Activated CD4-positive, alpha-beta memory T cell treated with anti-CD3 and anti-CD28 coated beads for 36 hours (primary cell): ENCODE measurements at places on chromosomes 1 and 21.

DNA sequence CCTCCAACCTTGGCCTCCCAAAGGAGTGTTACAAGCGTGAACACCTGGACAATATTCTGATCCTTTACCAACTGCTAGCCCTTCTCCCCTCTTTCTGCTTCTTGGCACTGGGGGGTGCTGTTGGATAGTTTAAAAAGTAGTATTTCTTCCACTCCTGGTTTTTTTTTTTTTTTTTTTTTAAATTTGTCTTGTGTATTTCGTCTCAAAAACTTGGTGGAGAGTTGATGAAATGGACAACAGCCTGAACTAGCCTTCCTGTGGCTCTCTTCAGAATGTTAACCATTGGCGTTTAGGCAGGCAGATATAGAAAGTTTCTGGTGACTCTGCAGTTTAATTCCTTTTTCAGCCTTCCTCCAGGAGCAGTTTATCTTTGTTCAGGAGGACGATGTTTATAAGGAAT, 69.7 kb upstream of the USP24 start:
- peak; percentile 24 for DNase-seq

- DNase-seq: no peak
Observed at GRCh38 chr1:49197081-49197480, 420.4 kb upstream of the BEND5 start.

- no peak for DNase-seq
Observed at GRCh38 chr1:225319871-225320270, 108.0 kb downstream of the LBR start.

DNA sequence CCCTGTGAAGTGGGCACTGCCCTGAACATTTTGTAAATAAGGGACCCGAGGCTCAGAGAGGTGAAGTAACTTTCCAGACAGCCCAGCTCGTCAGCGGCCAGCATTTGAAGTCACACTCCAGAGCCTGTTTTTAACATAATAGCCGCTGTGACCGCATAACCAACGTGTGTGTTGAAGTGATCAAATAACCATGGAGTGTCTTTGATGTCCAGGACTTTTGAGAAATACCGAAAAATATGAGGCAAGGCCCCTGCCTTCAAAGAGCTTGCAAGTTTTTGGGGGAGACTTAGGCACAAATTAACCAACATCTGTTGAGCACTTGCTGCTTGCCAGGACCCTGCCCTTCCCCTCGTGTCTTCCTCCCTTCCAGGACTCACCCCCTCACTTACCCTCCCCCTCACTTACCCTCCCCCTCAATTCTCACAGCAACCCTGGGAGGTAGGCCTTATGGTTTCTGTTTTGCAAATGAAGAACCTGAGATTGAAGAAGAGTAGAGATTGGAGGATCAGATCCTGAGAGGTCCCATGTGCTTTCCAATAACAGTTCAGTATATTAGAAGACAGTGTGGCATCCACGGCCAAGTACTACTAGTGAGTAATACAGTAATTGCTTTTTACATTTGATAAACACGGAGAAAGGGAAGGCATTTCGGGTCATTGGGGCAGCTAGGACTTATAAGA, 1.3 kb upstream of the SLC16A1 start:
- DNase-seq: peak; percentile 75

- DNase-seq: no peak
Observed at GRCh38 chr1:34612091-34612827, 142.6 kb upstream of the GJB5 start.

DNA sequence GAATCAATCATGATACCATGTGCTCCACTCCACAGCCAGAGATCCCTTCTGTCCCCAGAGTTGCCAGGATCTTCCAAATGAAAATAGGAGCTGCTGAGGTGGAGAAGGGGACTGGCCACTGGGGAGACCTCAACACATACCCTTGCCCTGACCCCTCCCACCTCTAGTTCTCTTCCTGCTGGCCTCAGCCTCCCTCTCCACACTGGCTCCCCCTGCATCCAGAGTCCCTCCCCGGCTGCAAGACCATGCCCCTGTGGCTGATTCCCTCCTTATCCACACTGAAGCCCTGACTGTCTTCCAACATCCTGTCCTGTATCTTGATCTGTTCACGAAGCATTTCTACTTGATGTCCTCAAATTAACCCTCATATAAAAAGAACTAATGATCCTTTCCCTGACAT, 21.1 kb upstream of the CDK18 start:
- no peak for DNase-seq

DNA sequence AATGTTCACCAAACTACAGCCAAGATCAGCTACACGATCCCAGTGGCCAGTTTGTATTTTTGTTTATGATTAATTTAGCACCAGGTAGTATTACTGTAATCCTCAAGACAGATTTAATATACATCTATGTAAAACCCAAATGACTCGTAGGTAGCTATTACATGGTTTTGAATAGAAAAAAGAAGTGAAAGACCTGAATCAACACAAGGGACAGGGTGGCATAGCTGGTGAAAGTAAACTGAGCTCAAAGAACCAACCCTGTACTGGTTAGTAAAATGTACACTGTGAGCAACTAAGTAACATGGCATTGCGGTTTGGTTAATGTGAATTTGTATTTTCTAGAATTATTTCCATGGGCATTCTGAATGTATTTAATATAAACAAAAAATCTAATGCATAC, 8.8 kb downstream of the GPATCH2 start:
- DNase-seq: no peak

- no peak for DNase-seq
Observed at GRCh38 chr1:54813485-54814125, 12.5 kb upstream of the TTC22 start.

GRCh38 chr1:115145226-115145625, 55.9 kb upstream of the TSPAN2 start:
- no peak for DNase-seq

GRCh38 chr1:89675677-89676076, 42.8 kb downstream of the LRRC8C start:
- no peak for DNase-seq

DNA sequence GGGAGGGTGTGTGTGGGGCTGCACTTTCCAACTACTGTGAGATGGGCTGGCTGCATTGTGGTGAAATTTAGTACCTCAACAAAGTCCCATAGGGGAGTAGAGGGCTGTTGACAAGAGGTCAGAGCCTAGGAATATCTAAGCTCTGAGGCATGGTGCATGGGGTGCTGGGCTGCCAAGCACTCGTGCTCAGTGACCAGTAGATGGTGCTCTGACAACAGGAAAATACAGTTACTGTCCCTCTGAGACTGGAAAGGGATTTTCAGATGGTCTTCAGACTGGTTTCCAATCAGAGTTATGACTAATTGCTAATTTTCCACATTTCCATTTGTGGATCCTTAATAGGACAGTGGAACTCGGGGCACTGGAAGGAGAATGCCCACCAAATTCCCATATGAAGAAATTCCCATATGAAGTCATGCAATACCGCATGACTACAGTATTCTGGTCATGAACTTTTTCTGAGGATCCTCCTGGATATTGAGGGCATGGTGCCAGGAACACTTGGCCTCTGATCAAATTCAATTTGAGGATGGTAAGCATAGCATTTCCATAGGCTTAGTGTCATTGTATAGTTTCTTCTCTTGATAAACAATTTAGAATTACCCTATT, 4.1 kb upstream of the CACNA1E start:
- DNase-seq: peak; percentile 35

DNA sequence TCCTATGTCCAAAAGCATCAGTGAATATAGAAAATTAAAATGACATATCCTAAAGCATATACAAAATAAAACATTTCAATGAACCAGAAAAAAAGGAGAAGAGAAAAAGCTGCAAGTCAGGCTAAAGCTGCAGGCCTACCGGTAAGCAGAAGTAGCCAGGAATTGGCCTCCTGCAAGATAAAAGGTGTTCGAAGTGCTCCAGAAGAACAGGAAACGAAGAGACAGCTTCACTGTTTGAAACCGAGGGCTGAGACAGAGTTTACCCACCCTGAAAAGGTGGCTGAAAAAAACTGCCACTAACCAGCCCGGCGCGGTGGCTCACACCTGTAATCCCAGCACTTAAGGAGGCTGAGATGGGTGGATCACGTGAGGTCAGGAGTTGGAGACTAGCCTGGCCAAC, 37.4 kb downstream of the NSL1 start:
- DNase-seq: peak; percentile 27

DNA sequence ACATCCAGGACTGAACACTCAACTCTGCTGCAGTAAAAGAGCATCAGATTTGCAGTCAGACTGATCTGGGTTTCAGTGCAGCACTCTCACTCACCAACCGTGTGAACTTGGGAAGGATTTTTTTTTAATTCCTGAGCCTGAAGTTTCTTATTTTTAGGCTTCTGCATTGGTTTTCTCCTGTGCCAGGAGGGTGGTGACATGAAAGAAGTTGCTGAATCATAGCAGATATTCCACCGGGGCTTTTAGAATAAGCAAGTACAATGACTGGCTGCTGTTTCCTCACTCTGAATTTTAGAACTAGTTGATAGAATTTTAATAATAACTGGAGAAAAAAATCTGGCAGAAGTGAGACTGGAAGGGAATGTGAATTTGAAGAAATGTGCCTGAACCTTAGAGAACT, 11.6 kb downstream of the ADAM30 start:
- DNase-seq: no peak

DNA sequence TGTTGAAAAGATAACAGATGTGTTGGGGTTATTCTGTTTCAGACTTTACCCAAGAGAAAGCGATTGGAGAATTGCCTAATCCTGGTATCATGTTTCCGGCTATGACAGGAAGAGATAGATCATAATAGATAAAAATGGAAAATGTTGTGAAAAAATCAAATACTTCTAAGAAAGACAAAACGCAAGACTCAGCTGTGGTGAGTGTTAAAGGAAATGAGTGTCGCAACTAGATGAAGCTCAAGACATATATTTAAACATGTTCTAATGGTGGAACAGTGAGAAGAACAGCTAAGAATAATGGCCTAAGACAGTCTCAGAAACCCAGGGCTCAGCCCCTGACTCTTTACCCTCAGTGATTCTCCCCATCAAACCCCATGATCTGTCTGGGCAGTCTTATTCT, 426.7 kb upstream of the RUNX1 start:
- no peak for DNase-seq

DNA sequence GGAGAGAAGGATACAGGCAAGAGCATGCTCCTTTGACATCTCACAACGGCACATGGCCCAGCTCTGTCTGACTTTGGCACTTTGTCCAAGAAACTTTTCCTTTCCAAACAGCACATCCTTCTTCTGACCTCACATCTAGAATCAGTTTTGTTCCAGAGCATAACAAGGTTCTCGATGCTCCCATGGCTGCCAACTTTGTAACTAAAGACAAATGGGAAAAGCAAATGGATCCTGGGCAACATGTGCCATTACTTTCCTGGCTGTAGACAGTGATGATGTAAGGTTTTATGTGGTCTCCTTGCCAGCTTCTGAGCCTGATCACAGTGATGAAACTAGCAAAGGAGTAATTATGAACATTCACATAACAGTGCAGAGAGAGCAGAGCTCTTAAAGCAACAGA, 171.8 kb upstream of the C1orf87 start:
- no peak for DNase-seq

- no peak for DNase-seq
Observed at GRCh38 chr1:216566641-216567205, 143.5 kb upstream of the USH2A start.

GRCh38 chr1:21781815-21782348, 1.1 kb downstream of the USP48 start:
- DNase-seq: no peak

GRCh38 chr1:199759268-199759730, 268.2 kb upstream of the NR5A2 start:
- no peak for DNase-seq

- no peak for DNase-seq
Observed at GRCh38 chr1:172005856-172006255, 164.6 kb downstream of the DNM3 start.

- DNase-seq: no peak
Observed at GRCh38 chr1:94898491-94899385, 28.2 kb downstream of the CNN3 start.

- DNase-seq: no peak
Observed at GRCh38 chr1:7846656-7847055, 6.2 kb downstream of the UTS2 start.

GRCh38 chr1:89125240-89125912, 538 bp downstream of the GBP2 start:
- DNase-seq: no peak
